ENCODE measurements at places on chromosomes 12 and 14.

GRCh38 chr12:56599797-56600196 lies 30.3 kb downstream of the BAZ2A start:
- DNase-seq, result no peak

- no peak for DNase-seq
Observed at GRCh38 chr12:65590318-65590717, 234.0 kb upstream of the HMGA2 start.

- DNase-seq, result no peak
Observed at GRCh38 chr14:101732118-101732517, 29.4 kb upstream of the PPP2R5C start.

DNA sequence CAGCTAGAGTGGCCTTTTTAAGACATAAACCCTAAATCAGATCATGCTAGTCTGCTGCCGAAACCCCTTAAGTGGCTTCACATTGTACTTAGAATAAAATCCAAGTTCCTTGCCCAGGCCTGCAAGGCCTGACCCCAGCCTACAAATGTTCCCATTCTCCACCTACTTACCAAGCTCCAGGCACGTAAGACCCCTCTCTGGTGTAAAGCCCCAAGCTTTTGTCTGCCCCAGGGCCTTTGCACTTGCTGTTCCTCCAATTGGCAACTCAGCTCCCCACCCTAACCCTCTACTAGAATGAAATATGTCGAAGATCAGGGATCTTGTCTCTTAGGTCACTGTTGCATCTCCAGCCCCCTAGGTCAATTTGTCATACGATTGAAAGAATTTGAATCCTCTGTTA lies 27.1 kb upstream of the MED13L start:
- no peak for DNase-seq

DNA sequence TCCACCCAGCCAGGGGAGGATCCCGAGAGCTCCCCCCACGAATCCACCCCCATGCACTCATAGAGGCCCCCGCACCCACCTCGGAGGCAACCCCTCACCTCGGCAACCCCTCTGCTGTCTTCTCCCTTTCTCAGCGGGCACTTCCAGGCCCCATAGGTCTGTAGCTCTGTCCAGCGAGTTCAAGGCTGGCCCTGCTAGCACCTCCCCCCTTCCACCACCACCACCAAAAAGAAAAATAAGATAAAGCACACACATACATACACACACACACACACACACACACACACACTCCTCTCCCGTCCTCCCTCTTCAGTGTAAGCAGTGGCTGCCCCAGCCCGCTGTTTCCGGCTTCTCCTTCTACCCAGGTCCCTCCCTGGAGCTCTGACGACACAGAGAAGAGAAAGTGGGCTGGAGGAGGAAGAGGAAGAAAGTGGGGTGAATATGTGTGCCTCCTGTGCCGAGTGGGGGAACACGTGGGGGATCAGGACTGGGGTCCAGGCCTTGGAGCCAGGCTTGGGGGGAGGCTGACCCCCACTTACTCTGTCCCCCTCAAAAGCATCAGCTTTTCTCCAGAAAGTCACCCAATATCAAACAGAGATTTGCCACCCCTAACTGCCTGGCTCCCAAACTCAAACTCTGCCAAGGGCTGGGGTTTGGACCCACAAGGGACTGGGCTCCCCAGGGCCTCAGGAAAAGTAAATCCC lies at the start of gene STAT6:
Gene STAT6, minus strand, starts transcription at position 332 of the 704 bp plus-strand sequence. CDS start 3,084 bp downstream, outside the sequence.
- no peak for DNase-seq

GRCh38 chr14:97319691-97320090 lies 522.5 kb downstream of the VRK1 start:
- no peak for DNase-seq

DNA sequence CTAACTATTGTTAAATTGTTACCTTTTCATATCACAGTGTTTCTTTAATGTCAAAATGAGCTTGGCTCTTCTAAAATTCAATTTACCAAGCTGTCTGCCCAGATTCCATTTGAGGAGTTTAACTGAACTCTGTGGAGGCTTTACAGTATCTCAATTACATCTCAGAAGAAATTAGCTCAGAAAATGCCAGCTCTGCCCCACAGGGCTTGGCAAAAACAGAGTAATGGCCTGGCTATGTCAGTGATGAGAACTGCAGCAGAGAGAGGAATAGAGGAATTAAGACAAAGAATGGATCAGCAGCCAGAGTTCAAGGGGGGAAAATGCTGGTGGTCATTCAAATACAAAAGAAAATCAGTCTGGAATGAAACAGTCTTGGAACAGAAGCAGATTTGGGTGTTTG lies 15.8 kb upstream of the TMTC1 start:
- no peak for DNase-seq

GRCh38 chr14:104689881-104690711 lies 678 bp downstream of the INF2 start:
- DNase-seq, result no peak

DNA sequence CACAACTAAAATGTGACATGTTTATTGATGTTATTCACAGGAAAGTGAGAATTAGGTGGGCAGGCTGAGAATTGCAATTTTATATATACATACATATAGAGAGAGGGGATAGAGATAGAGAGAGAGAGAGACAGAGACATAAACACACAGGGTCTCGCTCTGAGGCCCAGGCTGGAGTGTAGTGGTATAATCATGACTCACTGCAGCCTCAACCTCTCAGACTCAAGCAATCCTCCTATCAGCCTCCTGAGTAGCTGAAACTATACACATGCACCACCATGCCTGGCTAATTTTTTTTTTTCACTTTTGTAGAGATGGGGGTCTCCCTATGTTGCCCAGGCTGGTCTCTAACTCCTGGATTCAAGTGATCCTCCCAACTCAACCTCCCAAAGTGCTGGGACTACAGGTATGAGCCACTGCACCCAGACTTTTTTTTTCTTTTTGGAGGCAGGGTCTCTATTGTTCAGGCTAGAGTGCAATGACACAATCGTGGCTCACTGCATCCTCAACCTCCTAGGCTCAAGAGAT lies 49.1 kb downstream of the R3HDM2 start:
- no peak for DNase-seq

- no peak for DNase-seq
Observed at GRCh38 chr14:104363891-104364760, 215.4 kb upstream of the C14orf180 start.

GRCh38 chr14:56463271-56463890 lies 116.2 kb upstream of the TMEM260 start:
- no peak for DNase-seq

DNA sequence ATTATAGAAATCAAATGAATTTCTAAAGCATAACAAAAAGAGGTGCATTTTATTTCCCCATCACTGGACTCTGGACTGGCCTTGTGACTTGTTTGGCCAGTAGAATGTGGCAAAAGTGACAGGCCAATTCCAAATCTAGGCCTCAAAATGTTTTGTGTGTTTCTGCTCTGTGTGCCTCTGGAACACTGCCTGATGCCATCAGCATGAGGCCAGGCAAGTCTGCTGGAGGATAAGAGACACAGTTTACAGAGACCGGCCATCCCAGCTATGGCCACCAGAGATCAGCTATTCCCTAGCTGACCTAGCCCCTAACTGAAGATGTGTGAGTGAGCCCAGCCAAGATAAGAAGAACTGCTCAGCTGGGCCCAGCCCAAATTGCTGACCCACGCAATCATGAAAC lies 32.9 kb downstream of the ASCL1 start:
- DNase-seq, result no peak

DNA sequence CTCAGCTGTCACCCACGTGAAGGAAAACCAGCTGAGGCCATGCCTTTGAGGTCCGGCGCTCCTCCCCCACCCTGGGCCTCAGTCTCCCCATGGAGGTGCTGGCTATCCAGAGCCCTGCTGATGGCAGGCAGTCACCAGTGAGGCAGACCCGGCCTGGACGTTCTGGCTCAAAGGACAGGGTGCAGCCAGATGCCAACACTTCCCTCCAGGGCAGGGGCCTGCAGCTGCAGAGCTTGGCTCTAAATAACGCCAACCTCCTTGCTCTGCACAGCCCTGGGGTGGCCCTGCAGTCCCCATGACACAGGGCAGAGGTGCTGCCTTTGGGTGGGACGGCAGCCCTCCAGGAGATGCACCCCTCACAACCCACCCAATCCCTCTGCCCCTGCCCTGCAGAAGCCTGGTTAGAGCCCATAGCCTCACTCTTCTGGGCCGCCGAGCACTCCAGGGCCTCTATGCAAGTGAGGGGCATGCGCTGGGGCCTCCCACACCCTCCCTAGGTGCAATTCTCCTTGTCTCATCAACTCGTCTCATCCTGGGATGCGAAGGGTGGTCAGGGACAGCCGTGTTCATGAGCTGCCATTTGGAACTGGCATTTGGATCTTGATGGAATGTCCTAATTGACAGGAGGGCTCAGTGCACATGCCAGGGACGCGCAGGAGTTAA lies 30.4 kb downstream of the CCDC85C start:
- no peak for DNase-seq

DNA sequence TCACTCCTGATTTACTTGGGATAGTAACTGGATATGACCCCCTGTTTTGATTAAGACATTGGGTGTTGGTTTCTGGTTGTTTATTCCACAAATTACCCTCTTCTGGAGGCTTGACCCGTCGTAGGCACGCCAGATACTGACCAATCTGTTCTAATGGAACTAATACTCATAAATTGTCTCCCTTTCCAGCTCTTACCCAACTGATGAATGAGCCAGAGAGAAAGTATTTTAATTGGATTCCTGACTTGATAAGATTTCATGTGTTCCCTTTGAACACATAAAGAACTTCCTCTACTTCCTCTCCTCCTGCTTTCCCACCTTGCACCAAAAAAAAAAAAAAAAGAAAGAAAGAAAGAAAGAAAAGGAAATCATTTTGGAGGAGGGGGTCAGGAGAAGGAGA lies 340.9 kb downstream of the PCNX1 start:
- DNase-seq, result no peak

GRCh38 chr14:50856660-50857059 lies 15.2 kb upstream of the ABHD12B start:
- DNase-seq, result no peak

All from stimulated activated CD8-positive, alpha-beta memory T cell treated with anti-CD3 and anti-CD28 coated beads, Interleukin-7, amount 100 ng/mL, for 24 hours (primary cell).